ENCODE measurements at places on chromosomes 5 and 9. TPM values are rescaled to one million over a fixed set of nuclear protein-coding genes. Genes with fewer than 3 reads are reported as not detected.

Gene ACOT12
- polyA plus RNA-seq: 0.54 TPM

Gene DAPK1
- 32.2 TPM for polyA plus RNA-seq

Gene TCF7
- polyA plus RNA-seq: 5.6 TPM

Gene HTR1A
- polyA plus RNA-seq: 0.92 TPM

Gene PIP5KL1
- polyA plus RNA-seq: 19.5 TPM

Gene IFNA21
- polyA plus RNA-seq: not detected

Gene C1QTNF3
- polyA plus RNA-seq: 0.97 TPM

Gene TAF1L
- polyA plus RNA-seq: not detected

Gene TEX48
- not detected for polyA plus RNA-seq

Gene ZFP2
- 1.4 TPM for polyA plus RNA-seq

Gene FST
- 13.2 TPM for polyA plus RNA-seq

Gene ARL14EPL
- polyA plus RNA-seq: not detected

Gene SPATA31C1
- not detected for polyA plus RNA-seq

Gene CATSPER3
- polyA plus RNA-seq: 0.37 TPM

Gene PLAC8L1
- polyA plus RNA-seq: 2.0 TPM

Gene STC2
- polyA plus RNA-seq: 25.4 TPM

Gene MRPS27
- 53.2 TPM for polyA plus RNA-seq

GRCh38 chr9:15115702-15116101 is 191.3 kb downstream of the TTC39B start:
- DNase-seq: no peak

DNA sequence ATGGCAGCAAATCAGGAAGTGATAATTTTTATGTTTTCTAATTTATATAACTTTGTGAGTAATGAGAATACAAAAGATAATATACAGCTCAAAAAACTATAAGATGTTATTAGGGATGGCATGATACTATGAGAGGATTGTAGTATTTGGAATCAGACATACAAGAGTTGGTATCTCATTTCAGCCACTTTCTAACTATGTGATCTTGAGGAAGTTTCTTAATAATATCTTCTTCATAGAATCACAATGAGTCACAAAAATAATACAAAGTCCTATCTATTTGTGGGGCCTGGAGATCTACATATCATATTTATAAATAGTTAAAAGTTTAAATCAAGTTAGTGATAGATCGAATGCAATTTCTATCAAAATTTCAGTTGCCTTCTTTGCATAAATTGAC is 23.7 kb upstream of the TMED7 start:
- no peak for DNase-seq

GRCh38 chr5:122237906-122238305 is 74.1 kb upstream of the SNCAIP start:
- DNase-seq: no peak

DNA sequence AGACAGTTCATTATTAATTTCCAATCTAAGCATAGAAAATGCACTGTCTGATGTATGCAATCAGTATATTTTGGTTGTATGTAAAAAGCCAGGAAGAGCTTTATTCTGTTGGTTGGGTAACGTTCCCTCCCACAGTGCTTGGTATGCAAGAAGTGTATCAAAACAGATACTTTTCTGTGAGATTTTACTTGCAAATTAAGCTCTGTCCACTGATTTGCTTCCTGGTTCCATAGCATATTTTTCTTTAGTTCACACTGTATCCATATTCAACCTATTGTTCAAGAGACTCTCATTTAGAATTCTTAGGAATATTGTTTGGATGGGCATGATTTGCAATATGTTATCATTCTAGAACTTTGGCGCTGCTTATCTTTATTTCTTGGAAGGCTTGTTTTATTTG is 47.4 kb downstream of the RNF180 start:
- peak; percentile 2 for DNase-seq

- DNase-seq: no peak
Measured at GRCh38 chr5:173919443-173919842, 31.3 kb downstream of the CPEB4 start.

GRCh38 chr9:30478684-30479083 is 1905.8 kb upstream of the ACO1 start:
- DNase-seq: no peak

DNA sequence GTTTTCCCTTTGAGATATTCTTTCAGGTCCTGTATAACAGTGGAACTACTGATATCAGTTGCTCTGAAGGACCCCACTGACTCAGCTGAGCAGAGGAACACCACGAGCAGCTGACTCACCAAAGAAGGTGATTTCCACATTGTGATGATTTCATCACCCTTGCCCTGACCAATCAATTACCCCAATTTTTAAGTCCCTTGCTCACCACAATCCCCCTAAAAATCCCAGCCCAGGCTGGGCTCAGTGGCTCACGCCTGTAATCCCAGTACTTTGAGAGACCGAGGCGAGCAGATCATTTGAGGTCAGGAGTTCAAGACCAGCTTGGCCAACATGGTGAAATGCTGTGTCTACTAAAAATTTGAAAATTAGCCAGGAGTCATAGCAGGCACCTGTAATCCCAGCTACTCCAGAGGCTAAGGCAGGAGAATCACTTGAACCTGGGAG is 125.3 kb upstream of the ABCA1 start:
- no peak for DNase-seq

GRCh38 chr5:131302506-131302905 is 38.7 kb downstream of the CDC42SE2 start:
- no peak for DNase-seq

DNA sequence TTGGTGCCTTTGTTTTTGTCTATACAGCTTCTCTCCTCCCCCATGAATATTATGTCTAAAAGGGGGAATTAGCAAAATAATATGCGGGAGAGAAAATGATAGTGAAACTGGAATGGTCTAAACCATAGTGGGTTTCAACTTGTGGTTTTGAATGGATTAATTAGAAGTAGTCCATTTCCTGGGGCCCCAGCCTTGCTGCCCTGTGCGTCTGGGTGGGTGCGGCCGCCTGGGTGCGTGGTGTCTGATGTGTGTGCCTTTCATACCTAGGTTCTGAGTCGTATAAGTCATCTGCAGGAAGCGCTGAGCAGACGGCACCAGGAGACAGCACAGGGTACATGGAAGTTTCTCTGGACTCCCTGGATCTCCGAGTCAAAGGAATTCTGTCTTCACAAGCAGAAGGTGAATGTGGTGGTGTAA is 120.0 kb upstream of the CACNA1B start:
- no peak for DNase-seq

GRCh38 chr5:60248901-60249300 is 355.4 kb upstream of the PDE4D start:
- no peak for DNase-seq

- DNase-seq: peak; percentile 40
Measured at GRCh38 chr5:164708831-164709230, 1203.4 kb downstream of the MAT2B start.

GRCh38 chr9:77166193-77166592 is 11.1 kb upstream of the VPS13A start:
- peak; percentile 49 for DNase-seq

DNA sequence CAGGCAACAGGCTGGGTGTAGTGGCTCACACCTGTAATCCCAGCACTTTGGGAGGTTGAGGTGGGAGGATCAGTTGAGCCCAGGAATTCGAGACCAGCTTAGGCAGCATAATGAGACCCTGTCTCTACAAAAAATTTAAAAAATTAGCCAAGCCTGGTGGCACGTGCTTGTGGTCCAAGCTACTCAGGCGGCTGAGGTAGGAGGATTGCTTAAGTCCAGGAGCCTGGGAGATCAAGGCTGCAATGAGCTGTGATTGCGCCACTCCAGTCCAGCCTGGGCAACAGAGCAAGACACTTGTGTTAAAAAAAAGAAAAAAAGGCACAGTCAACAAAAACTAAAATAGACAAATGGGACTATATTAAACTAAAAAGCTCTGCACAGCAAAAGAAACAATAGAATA is 29.3 kb downstream of the ATP6V0E1 start:
- no peak for DNase-seq

DNA sequence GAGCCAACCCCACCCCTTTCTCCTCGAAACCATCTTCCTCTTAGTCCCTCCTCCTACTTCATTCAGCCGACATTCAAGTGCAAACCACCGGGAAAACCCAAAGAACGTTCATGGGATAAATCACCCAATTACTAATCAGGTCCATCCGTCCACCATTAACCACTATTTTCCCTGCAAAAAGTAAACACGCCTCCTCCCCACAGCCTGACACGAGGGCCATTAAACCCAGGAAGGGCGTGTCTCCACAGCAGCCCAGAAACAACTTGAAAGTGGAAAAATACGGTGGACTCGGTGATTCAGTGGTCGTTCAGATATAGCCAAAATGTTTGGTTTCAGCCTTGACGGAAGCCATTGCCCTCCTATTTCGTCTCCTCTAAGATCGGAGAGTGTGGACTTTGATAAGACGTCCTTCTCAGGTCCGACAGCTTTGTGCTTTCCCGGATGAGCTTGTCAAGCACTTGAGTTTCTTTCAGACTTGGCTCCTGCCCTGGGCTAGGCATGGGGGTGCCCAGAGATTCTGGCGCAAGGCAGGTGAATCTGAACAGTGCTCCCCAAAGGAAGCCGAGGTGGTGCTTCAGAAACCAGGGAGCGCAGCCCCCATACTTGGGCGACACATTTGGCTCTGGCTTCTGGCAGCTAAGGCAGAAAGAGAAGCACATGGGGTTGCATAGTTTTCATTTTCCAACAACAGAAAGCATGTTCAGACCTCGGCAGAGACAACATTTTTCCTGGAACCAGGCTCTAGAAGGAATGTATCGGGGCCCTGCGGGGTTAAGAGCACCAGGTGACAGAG is 56.6 kb downstream of the SMIM23 start:
- no peak for DNase-seq

- no peak for DNase-seq
Measured at GRCh38 chr5:116152169-116152568, 67.3 kb downstream of the COMMD10 start.

DNA sequence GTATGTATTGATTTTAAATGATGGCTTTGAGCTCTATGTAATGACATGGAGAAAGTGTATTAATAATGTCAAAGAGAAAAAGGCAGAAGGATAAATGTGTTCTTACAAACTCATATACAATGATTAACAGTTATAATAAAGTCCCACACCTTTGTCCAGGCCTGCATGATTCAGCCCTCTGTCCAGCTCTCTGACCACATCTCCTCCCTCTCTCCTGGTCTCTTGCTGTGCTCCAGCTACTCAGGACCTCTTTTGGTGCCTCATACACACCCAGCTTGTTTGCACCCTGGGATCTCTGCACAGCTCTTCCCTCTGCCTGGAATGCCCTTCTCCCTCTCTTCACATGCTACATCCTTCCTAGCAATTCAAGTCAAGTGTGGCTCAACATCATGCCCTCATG is 37.5 kb upstream of the DMRT1 start:
- no peak for DNase-seq

- no peak for DNase-seq
Measured at GRCh38 chr5:178542455-178542854, 47.7 kb downstream of the COL23A1 start.

DNA sequence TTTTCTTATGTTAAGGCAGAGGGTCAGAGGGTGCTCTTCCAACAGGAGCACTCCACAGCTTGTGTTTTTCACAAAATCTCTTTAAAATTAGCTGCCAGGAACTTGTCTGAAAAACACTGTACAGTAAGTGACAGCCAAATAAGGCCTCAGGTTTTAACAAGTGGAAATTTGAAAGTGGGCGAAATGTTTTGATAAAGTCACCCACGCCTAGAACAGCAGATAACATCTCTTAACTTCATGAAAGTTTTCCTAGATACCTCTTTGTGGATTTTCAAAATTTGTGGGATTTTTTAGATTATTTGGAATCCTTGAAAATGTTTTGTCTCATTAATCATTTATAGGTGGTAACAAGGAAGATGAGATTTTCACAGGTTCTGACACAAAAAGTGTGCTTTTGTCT is 121.3 kb downstream of the PDE4D start:
- no peak for DNase-seq

DNA sequence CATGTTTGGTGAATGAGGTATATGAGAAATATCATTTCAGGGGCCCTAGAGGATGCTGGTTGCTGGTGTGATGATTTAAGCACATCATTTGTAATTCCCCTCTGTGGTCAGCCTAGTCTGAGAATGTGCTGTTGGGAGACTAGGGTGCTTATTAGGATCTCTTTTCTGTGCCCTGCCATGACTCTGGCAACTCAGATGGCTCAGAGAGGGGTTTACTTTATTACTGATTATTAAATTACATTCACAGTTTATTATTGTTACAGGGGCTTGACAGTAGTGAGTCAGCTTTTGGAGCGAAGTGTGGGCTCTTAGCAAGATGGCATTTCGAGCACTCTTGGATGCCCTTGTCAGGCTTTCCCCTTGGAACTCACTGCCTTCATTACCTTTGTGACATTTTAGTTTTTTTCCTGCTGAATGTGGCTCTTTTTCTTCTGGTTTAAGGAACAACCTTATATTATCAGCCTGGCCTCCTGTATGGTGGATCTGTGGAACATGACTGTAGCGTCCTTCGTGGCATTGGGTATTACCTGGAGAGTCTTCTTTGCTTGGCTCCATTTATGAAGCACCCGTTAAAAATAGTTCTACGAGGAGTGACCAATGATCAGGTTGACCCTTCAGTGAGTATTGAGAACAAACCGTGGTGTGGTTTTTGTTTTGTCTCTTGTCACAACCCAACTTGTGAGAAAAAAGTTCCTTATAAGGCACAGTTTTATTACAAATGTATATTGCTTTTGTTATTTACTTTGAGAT is 33.8 kb downstream of the RCL1 start:
- DNase-seq: no peak

- DNase-seq: no peak
Measured at GRCh38 chr5:143213231-143213850, 190.1 kb downstream of the NR3C1 start.

DNA sequence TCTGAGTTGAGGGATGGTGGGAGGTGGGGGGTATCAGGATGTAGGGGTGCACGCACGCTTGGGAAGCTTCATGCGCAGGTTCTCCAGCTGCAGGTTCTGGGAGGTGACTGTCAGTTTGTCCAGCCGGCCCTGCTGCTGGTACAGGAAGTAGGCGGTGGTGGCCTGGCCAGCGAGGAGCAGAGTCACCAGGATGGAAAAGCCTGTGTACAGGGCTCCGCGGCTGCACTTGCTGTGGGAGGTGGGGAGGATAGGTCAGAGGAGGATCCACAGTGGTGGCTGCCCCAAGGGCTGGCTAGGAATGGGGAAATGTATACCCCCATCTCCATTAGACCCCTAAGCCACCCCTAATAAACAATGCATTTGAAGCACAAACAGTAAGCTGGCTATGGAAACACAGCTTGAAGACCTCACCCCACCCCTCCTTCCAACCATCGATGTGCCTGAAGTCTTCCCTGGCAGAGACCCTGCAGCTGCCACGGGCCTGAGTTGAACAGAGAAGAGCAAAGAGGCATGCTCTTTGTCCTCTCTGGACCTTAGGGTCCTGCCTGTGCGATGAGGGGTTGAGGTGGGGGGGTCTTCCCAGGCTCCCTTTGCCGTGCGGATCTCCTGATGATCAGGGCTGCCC is 5.5 kb downstream of the CD74 start:
- no peak for DNase-seq

- no peak for DNase-seq
Measured at GRCh38 chr5:134877159-134877558, 3.0 kb downstream of the TXNDC15 start.

- no peak for DNase-seq
Measured at GRCh38 chr5:128857076-128857677, 108.1 kb upstream of the SLC27A6 start.

GRCh38 chr9:20065796-20066700 is 277.2 kb upstream of the SLC24A2 start:
- DNase-seq: no peak

GRCh38 chr9:128077847-128078503 is 9.9 kb downstream of the SLC25A25 start:
- DNase-seq: no peak

All from GM23338 (cell line).